Stimulated activated naive B cell treated with anti-CD40 and anti-IgM and Interleukin-4, amounts not matched to agents 10 μg/mL and 1 μg/mL and 100 μg/mL, for 72 hours (primary cell): ENCODE measurements at places on chromosomes 2 and 18.

GRCh38 chr2:66281980-66282379 is 152.9 kb upstream of the MEIS1 start:
- DNase-seq: no peak

DNA sequence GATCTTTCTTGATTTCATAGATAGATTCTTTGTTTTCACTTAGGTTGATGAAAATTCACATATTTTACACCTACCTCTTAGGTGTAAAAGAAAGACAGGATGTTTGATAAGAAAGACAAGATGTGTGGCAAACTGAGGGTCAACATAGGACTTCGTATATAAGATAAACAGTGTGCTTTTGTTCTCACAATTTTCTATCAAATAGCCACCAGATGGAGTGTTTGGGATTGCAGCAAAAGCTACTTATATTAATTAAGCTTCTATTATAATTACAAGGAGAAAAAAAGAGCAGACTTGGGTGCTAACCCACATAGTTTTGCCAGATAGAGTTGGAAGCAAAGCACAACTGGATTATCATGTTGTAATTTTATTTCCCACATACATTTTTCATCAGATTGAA is 232.9 kb downstream of the CDH7 start:
- DNase-seq: no peak

DNA sequence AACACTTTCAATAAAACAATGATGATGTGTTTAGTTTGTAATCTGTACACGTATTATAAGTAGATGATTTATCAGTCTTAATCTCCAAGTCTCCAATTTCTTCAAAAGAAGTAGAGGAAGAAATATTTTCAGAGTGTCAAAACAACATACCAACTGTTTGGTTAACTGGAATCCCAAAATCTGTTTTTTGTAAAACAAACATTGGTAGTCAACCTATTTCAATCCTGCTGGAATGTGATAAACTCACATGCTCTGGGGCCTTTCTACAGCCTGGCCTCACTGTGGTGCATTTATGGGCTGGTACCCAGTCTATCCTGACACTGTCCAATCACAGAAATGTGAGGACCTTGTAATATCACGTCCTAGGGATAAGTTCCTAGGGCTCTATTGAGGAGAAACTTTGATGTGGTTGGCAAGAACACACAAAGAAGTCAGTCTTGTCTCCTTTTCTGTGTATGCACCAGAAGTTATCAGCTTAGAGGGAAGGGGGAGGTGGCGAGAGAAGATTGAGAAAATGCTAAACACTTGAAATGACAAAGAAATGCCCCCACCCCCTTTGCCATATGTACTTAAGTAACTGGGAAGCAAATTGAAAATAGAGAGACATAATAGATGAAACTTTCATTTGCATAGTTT is 47.2 kb downstream of the PRKRA start:
- no peak for DNase-seq

- no peak for DNase-seq
Observed at GRCh38 chr2:119013671-119014070, 71.7 kb downstream of the MARCO start.

- DNase-seq: no peak
Observed at GRCh38 chr2:177422271-177422670, 29.7 kb downstream of the AGPS start.

DNA sequence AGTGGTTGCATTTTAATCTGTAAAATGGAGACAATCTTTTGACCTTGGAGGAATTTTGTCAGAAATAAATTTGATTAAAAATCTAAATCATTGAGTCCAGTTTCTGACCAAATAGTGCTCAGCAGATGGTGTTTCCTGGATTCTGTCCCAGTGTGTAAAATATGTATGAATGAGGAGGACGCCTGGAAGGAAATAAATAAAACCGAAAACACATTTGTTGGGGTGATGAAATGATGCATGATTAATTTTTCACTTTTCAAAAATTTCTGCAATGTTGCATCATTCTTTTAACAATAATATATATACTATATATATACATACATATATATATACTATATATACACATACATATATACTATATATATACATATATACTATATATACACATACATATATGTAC is 261.1 kb upstream of the TRIB2 start:
- no peak for DNase-seq

GRCh38 chr2:54641988-54642387 is 81.5 kb upstream of the EML6 start:
- no peak for DNase-seq

DNA sequence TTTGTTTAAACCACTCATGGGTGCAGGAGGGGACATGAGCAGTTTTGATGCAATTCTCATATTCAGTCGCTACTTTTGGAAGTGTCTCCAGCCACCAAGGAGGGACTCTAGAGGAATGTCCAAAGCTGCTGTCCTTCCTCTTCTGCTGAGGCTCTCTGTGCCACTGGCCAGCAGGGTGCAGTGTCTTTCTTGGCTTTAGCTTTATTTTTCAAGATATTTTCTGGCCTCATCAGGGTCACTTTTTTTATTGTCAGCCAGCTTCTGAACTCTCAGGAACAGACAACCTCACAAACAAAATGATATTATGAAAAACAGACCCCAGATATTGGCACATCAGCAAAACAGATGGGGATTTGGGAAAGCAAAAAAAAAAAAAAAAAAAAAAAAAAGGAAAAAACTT is 289.3 kb upstream of the ZSWIM2 start:
- DNase-seq: peak; percentile 8

DNA sequence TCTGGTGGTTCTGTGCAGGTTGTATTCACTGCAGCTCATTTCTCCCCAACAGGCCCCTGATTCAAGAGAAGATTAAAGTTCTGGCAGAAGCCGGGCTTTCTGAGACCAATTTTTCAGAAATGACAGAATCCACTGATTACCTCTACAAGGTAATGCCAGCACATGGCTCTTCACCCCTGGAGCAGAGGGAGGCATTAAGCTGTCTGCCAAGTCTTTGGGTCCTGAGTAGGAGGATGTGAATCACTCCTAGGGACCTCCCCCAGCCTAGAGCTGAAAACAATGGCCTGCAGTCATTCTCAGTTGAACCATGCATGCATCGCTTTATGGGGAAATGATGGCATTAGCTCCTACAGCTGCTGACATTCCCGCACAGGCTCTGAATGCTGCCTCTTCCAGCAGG is 20.5 kb upstream of the RPL37A start:
- no peak for DNase-seq

GRCh38 chr18:34871435-34871834 is 161.3 kb downstream of the DTNA start:
- DNase-seq: no peak

DNA sequence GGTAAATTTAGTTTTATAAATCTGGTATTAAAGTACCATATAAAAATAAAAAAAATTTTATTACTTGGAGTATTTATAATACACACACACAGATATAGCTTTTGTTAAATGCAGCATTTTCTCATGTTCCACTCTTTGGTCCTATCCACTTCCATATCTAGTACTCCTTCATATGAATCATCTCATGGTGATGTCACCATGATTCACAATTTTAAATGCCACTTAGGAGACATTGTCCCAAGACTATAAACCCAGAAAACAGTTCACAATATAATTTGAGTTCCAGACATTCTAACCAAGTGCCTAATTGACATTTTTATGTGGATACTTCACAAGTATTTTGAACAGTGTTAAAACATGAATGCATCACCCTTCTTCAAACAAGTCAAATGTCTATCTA is 1398.3 kb downstream of the DSC3 start:
- DNase-seq: no peak

DNA sequence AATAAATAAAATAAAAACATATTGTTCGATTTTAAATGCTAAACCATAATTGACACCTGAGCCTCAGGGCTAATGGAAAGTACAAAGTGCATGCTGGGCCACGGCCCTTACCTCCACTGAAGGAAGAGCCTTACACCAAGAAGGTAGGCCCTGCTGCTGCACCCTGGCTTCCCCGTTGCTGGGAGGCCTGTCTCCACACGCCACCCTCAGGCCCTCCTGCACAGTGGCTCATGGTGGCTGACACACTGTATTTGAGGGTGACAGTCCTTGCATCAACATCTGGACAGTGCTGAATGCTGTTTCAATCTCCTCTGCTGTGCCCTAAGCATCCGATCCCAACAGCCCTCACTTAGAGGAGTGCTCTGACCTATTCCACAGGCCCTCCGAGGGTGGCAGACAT is 39.3 kb upstream of the EDAR start:
- DNase-seq: no peak
